ENCODE measurements at places on chromosomes 4 and X. TPM values are rescaled to one million over a fixed set of nuclear protein-coding genes. Genes with fewer than 3 reads are reported as not detected.
A peak's percentile ranks its signal among the peaks of the same experiment; 100 is the strongest.

FAM47A gene
- not detected for total RNA-seq

GPM6B gene
- total RNA-seq = 16.8 TPM

CCDC160 gene
- 0.13 TPM for total RNA-seq

TMEM154 gene
- 0.66 TPM for total RNA-seq

GRCh38 chrX:2608638-2609430 is 82.3 kb upstream of the CD99 start:
- DNase-seq = peak; percentile 84

Measured in muscle of leg (tissue), 16 donors.